ENCODE measurements at places on chromosomes 12 and 14. TPM values are rescaled to one million over a fixed set of nuclear protein-coding genes. Genes with fewer than 3 reads are reported as not detected.
A peak's percentile ranks its signal among the peaks of the same experiment; 100 is the strongest.

TAS2R42 gene
- not detected for total RNA-seq

DNA sequence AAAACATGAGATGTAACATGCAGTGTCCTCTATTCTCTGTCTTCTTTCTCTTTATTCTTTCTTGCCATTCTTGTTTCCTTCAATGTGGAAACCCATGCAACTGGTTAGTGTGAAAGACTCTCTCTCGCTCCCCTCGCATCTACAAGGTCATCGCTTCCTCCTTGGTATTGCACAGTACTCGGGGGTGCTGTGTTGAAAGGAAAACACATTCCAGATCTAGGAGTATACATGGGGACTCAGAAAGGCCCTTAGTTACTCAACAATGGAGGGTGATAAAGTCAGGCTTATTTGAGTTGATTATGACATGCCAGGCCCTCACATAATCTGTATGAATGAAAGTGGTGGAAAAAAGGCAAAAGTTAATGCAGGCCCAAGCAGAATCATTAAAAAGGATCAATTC lies 75.5 kb upstream of the OVCH1 start:
- no peak for DNase-seq

RNU4-1 gene
- 1,538 TPM for total RNA-seq

- DNase-seq, result no peak
Measured at GRCh38 chr12:15033641-15034040, 60.8 kb downstream of the PDE6H start.

ESRRB gene
- total RNA-seq, result 0.16 TPM

RHOJ gene
- 20.6 TPM for total RNA-seq

CRY1 gene
- total RNA-seq, result 17.7 TPM

DNA sequence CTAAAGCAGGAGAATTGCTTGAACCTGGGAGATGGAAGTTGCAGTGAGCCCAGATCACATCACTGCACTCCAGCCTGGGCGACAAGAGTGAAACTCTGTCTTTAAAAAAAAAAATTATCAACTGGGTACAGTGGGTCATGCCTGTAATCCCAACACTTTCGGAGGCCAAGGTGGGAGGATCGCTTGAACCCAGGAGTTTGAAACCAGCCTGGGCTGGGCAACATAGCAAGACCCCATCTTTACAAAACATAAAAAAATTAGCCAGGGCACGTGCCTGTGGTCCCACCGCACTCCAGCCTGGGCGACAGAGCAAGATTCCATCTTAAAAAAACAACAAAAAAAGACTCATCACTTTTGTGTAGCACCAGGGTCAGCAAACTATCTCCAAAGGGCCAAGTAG lies 7.1 kb upstream of the NANOG start:
- no peak for DNase-seq

MYO1H gene
- not detected for total RNA-seq

GRCh38 chr14:64123241-64123822 lies 170.8 kb downstream of the ESR2 start:
- no peak for DNase-seq

GRCh38 chr14:104676130-104676693 lies 13.2 kb upstream of the INF2 start:
- DNase-seq, result peak; percentile 43

CBLN3 gene
- total RNA-seq, result 2.2 TPM

DNA sequence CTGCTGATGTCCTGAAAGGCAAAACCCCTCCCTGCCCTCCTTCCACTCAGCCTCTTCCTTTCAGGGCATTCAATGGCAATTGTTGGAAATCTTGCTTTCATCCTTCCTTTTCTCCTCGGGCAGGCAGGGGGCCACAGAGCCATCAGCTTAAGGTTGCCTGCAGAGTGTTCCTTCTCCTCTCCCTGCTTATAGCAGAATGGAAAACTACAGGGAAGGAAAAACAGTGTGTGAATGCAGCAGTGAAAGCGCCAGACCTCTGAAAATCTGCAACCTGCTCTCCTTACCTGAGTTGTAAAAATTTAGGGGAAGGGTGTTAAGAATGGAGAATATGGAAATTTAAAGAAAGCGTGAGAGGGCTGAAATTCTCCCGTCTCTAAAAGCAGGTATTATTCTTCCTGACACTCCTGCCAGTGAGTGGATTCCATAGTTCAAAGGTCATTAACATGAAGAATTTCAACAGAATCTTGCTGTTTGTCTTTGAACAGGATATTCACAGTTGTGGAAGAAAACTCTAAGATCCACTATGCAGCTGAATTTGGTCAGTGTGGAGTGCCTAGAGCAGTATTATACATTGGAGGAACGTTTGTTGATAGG lies 348.8 kb downstream of the KCNH5 start:
- DNase-seq, result no peak

GRCh38 chr12:98002887-98003493 lies 512.4 kb upstream of the TMPO start:
- no peak for DNase-seq

GRCh38 chr14:60616461-60616959 lies 32.8 kb downstream of the SIX1 start:
- no peak for DNase-seq

SLC16A7 gene
- 33.4 TPM for total RNA-seq

PABPN1 gene
- total RNA-seq, result 178 TPM

DNA sequence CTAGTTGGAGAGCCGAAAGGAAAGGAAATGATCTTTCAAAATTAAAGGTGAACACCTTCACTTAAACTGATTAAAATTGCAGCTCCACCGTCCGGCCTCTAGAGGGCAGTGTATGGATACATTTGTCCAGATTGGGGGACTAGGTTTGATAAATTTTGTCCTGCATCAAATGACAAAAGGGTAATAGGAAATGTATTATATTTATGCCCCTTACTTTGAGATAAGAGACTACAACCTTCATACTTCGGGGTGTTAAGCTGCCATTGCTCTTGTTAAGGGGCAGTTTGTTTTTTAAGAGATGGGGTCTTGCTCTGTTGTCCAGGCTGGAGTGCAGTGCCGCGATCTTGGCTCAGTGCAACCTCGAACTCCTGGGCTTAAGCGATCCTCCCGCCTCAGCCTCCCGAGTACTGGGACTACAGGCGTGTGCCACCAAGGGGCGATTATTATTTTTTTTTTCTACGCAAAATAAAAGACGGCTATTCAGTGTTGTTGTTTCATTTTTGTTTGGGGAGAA lies 818 bp upstream of the SUOX start:
- peak; percentile 74 for DNase-seq

DNA sequence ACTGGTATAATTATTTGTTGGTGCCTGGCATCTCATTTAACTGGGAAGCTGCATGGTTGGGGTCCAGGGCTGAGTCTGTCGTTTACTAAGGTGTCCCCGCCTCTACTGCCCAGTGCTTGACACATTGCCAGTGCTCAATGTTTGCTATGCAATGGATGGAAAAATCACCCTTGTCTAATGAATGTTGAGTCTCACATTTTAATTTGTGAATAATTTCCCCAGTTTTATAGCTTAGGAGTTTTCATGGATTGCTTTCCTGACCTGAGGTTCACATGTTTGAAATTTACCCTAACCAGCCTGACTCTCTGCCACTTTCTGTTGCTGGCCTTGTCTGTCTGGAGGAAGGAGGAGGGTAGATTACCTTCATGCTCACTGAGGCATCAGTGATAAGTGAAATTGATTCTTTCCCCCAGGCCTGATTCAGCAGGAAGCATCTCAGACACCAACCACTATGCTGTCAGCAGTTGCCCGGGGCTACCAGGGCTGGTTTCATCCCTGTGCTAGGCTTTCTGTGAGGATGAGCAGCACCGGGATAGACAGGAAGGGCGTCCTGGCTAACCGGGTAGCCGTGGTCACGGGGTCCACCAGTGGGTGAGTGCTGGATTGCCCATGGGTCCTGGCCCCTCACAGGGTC lies 2.4 kb downstream of the DHRS2 start:
- no peak for DNase-seq

- DNase-seq, result no peak
Measured at GRCh38 chr14:68397371-68397811, 395.5 kb downstream of the ZFP36L1 start.

TPPP2 gene
- total RNA-seq, result 0.62 TPM

DNA sequence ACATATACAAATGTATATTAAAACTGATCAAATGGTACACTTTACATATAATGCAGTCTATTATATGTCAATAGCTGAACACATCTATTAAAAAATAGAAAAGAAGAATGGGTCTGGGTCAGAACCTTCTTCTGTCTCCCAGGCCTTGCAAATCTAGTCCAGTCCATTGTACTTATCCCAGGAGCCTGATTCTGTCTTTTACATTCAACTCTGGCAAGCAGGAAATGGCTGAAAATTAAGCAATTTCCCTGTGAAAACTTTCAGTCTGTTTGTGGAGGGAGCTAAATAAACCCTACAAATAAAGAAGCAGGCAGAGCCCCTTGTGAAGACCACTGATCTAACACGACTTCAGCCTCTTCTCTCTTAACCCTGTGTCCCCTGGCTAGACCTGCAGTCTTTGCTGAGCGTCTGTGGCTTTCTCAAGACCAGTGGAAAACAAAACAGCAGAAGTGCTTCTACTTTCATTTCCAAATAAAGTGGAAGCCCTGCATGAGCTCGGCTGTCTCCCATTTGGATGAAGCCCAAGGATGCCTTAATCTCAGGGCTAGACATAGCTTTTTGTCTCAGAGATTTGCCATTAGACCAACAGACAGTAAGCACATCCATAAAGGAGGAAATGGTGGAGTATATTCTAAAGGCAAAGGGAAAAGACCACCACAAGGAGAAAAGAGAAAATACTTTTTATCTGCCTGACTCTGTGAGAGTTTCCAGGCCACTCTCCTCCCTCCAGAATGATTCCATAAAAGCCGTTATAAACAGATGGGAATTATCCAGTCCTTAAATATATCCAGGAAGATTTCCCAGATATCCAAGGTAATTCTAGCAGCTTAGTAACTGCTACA lies 48.2 kb downstream of the CRACR2A start:
- no peak for DNase-seq

KRT73 gene
- total RNA-seq, result not detected

- no peak for DNase-seq
Measured at GRCh38 chr12:21989819-21990412, 48.7 kb upstream of the ABCC9 start.

EFCAB11 gene
- total RNA-seq, result 7.1 TPM

DNA sequence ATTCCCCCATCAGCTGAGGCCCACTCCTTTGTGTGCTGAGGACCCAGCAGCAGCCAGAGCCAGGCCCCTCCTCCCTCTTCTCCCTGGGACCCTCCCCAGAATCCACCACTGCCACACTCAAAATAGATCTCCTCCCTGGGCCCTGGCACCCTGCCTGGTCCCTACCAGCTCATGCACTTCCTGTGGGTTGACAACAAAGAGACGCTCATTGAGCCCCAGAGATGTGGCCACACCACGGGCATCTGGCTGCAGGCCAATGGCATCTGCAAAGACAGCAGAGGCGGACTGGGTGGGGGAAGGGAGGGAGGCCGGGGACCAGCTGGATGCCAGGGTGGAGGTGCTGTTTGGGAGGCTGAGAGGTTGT lies 16.0 kb upstream of the ENDOU start:
- DNase-seq, result no peak

RNASE1 gene
- total RNA-seq, result 67.3 TPM

GRCh38 chr12:18718462-18718861 lies 19.4 kb downstream of the PLCZ1 start:
- no peak for DNase-seq

FGD4 gene
- 26.3 TPM for total RNA-seq

GRCh38 chr12:127716166-127716565 lies 550.8 kb upstream of the TMEM132C start:
- no peak for DNase-seq
